ENCODE measurements at places on chromosomes 4 and X.

- DNase-seq: no peak
These were observed 21.8 kb upstream of the TNIP3 start for GRCh38 chr4:121185960-121186359.

- DNase-seq: no peak
These were observed 1.9 kb upstream of the TMEM185A start for GRCh38 chrX:149633511-149633910.

DNA sequence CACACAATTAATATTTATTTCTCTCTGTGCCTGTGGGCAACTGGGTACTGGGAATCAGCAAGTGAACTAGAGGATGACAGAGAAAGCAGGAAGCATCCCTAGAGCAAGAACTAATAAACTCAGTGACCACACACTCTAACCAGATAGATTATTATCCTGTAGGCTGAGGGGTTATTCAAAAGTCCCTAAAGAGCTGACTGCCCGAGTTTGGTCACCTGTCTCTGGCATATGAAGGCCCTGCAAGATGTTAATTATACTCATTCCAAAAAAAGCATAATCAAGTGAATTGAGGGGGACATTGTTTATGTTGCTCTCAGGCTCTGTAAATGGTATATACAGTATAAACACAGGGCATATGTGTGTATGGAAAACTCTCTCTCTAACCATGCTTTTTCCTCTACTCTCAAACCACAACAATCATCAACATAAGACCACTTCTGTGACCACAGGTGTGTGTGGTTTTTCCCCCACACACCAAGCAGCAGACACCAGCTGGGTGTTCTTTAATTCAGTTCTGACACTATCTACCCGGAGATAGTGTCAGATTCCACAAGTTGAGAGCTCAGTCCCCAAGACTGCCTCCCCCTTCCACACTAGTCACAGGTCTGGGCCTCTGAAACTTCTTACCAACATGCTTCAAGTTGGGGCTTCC, 6.2 kb upstream of the HPSE start:
- DNase-seq: no peak

- no peak for DNase-seq
These were observed 294.4 kb downstream of the INPP4B start for GRCh38 chr4:142551517-142552305.

DNA sequence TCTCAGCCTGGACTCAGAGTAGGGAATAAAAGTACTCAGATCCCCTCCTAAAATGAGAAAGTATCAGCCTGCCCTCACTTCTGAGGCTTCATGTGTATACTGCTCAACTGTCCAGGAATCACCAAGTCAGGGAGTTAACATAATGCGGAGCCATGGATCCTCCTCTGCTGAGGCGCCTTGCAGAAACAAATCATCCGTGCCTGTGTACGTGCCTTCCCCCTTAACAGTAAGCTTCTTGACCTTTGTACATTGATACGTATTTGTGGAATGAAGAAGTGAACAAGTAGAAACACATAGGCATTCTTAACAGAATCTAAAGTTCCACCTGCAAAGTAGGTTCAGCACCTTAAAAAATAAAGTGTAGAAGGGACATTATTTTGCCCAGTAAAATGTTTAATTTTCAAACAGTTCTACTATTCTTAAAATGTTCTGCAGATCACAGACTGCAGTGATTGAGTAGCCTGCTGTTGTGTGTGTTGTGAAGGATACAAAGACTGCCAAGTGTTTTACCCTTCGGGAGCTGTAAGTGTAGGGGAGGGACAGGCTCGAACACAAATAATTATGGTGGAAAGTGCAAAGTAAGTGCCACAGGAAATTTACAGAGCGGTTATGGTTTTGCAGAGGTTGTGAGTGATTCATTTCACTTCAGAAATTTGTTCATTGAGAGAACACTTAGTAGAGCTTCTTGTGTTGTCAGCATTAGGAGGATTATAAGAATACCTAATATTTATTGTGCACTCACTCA, 61.9 kb downstream of the ARHGAP10 start:
- DNase-seq: no peak

DNA sequence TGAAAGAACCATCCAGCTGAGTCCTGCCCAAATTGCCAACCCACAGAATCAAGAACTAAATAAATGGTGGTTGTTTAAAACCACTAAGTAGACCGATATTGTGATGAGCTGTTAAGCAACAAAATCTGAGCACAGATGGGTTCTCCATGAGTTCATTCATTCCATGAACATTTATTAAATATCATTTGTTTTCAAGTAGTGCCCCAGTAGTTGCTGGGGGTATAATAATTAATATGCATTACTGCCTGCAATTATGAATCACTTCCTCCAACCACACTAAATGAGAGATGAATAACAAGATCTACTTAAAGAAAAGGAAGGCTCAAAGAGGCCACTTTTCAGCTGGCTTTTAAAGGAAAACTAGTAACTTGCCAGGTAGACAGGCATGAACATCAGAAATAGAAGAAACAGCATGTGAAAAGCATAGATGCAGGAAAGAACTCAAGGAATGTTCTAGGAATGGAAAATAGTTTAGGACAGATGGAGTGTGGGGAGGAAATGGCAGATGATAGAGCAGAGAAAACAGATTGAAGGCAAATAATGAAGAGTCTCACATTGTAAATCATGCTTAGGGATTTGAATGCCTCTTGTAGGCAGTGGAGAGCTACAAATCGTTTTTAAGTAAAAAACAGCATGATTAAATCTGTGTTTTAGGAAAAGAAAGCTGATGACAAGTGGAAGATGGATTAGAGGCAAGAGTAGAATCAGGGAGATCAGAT, 641.7 kb upstream of the DIPK2B start:
- no peak for DNase-seq

- no peak for DNase-seq
These were observed 46.1 kb upstream of the VEGFC start for GRCh38 chr4:176838601-176839433.

- no peak for DNase-seq
These were observed 209.9 kb upstream of the HCCS start for GRCh38 chrX:10901290-10901633.

DNA sequence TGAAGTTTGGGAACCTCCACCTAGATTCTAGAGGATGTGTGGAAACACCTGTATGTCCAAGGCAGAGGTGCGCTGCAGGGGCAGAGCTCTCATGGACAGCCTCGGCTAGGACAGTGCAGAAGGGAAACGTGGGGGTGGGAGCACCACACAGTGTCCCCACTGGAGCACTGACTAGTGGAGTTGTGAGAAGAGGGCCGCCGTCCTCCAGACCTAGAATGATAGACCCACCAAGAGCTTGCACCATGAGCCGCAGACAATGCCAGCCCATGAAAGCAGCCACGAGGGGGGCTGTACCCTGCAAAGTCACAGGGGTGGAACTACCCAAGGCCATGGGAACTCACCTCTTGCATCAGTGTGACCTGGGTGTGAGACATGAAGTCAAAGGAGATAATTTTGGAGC, 274.5 kb upstream of the FMR1 start:
- no peak for DNase-seq

- DNase-seq: no peak
These were observed 430.6 kb downstream of the BCOR start for GRCh38 chrX:39667191-39667590.

GRCh38 chr4:139630126-139630495, 35.5 kb upstream of the MGST2 start:
- no peak for DNase-seq

- no peak for DNase-seq
These were observed 23.8 kb downstream of the NUDT6 start for GRCh38 chr4:122898370-122899150.

DNA sequence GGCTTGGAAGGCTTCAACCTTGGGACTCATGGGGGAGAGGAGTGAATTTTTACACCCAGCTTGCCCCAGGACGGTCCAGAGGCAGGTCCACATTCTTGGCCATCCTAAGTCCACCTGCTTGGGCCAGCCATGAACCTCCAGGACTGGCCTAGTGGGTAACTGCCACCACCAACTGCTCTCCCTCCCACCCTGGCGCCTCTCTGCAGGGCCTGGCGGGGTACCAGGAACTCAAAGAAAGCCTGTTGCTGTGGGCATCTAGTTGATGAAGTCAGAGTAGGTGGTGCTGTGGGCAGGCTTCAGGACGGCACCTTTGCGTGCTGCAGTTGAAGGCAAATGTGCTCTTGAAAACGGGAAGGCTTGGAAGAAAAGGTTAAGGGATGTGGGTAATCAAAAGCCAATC, 12.0 kb downstream of the BCOR start:
- no peak for DNase-seq

- peak; percentile 26 for DNase-seq
These were observed 114.4 kb upstream of the NOCT start for GRCh38 chr4:138901177-138901576.

DNA sequence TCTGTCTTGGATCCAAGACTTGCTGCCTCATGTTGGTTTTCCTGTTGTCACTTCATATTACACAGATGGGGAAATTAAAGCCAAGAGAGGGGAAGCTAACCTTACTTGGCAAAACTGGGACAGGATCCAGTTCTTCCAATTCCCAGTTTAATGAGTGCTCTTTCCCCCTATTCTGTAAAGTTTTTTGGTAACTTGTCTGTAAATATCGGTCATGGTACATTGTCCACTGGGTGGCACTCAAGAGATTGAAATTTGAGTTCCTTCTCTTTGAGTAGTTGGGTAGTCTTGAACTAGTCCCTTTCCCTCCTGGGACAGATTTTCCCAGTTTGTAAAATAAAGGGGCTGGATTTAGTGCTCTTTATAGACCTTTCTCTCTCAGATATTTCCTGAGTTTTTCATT, 12.4 kb upstream of the EOLA2 start:
- DNase-seq: peak; percentile 5
